ENCODE measurements at places on chromosomes 2 and 18. TPM values are rescaled to one million over a fixed set of nuclear protein-coding genes. Genes with fewer than 3 reads are reported as not detected.
A peak's percentile ranks its signal among the peaks of the same experiment; 100 is the strongest.

The CACNB4 gene
- polyA plus RNA-seq: 0.01 TPM

DNA sequence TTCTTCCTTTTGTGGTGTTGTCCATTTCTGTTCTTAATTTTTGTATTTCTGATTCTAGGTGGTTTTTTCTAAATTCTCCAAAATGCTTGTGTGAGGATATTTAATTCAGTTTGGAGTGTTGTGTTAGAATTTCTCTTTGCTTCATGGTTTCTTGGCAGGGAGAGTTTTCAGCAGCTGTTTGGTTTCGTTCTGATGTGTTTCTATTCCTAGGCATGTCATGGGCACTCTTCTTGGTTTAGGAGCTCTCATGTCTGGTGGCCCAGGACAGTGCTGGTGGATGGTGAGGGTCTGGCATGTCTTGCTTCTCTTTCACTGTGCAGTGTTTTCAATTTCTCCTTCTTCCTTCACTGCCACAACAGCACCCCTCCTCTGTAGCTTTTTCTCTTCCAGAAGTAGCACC lies 52.9 kb downstream of the OSBPL6 start:
- H3K36me3 ChIP-seq: no peaks in the 10 kb centered on the region
- no peak overlapping the region for H3K4me3 ChIP-seq

DNA sequence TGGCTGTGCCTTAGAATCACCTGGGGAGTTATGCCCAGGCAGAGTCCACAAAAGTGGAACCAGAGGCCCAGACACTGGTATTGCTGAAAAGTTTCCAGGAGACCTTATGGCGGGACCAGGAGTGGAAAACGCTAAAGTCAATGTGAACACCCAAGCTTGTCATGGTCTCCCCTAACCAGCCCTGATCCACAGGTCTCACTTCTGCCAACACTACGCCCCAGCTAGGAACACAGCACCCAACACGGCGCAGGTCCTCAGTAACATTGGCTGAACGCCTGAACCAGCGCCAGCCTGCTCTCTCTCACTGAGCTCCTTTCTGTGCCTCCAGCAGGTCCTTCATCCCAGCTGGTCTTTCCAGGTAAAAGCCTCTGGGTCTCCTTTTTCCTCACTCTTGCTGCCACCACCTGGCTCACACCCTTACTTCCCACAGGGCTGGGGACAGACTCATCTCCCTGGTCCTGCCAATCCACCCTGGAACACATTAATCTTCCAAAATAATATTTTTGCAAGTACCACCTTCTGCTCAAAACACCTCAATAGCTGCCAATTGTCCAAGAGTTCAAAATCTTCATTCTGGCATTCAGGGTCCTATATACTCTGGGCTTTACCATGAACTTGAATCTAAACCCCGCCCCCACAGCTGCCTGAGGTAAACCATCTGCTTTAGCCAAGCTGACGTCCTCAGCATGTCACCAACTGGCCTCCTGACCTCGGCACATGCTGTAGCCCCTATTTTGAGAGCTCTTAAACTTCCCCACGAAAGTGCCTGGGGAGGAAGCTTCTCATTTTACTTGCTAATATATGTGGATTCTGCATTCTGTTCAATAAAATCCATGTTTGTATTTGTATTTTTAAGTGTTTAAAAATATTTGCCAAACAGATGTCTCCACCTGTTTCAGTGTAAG lies 34.6 kb downstream of the ADCY3 start:
- peaks cover 15% of the 10 kb centered on the region for H3K36me3 ChIP-seq
- no peaks in the 10 kb centered on the region for H3K27me3 ChIP-seq
- H3K4me1 ChIP-seq: peaks cover 7% of the 10 kb centered on the region

The MARCO gene
- not detected for polyA plus RNA-seq

DNA sequence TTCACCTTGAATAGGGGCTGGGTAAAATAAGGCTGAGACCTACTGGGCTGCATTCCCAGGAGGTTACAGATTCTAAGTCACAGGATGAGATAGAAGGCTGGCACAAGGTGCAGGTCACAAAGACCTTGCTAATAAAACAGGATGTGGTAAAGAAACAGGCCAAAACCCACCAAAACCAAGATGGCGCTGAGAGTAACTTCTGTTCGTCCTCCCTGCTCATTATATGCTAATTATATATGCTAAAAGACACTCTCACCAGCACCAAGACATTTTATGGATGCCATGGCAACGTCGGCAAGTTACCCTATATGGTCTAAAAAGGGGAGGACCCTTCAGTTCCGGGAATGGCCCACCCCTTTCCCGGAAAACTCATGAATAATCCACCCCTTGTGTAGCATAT lies 711.5 kb upstream of the KLHL29 start:
- DNase-seq: no peak
- no peaks in the 10 kb centered on the region for H3K27me3 ChIP-seq
- H3K4me3 ChIP-seq: no peak overlapping the region
- H3K27ac ChIP-seq: no peak overlapping the region
- H3K36me3 ChIP-seq: no peaks in the 10 kb centered on the region

DNA sequence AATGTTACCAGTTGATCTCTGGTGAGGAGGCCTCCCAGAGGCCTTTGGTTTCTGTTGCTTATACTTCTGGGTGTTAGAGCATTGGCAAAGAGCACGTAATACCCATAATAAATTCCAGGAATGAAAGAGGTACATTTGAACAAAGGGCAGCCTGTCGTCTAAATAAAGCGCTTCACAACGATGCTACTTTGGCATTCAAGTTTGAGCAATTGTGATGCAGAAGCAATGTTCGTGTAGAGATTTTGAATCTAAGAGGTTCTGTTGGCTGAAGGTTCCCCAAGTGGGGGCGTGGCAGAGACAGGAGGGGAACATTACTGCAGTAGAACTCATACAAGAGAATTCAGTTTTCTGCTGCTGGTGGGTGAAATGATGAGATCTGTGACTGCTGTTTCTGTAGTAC lies 27.8 kb downstream of the ZNF532 start:
- H3K4me3 ChIP-seq: no peak overlapping the region
- H3K27me3 ChIP-seq: no peaks in the 10 kb centered on the region
- no peaks in the 10 kb centered on the region for H3K4me1 ChIP-seq
- H3K27ac ChIP-seq: no peak overlapping the region

DNA sequence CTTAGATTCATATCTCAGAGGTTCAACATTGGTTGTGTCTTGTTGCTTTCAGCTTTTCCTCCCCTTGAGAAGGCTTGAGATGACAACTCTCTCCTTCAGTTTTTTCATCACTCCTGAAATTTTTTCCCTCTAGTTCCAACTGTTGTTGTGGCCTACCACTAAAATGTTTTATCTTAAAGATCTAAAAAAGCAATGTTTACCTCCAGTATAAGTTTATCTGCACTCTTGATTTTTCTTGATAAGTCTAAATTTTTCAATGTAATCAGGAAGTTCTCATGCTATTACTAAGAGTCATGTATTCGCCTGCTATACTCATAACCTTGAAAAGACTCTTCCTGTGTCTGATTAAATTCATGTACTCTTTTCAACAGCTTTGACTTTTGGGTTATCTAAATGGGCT lies 366.3 kb upstream of the TFPI start:
- no peaks in the 10 kb centered on the region for H3K36me3 ChIP-seq
- no peaks in the 10 kb centered on the region for H3K4me1 ChIP-seq
- H3K4me3 ChIP-seq: no peak overlapping the region
- no peaks in the 10 kb centered on the region for H3K27me3 ChIP-seq

- no peak overlapping the region for H3K4me3 ChIP-seq
- no peak overlapping the region for H3K27ac ChIP-seq
- H3K4me1 ChIP-seq: no peaks in the 10 kb centered on the region
- no peaks in the 10 kb centered on the region for H3K36me3 ChIP-seq
- no peak for DNase-seq
Observed at GRCh38 chr18:58516514-58517285, 112.2 kb downstream of the ALPK2 start.

- no peaks in the 10 kb centered on the region for H3K4me1 ChIP-seq
- DNase-seq: no peak
Observed at GRCh38 chr18:56067969-56068671, 480.1 kb upstream of the TCF4 start.

GRCh38 chr2:64763126-64763525 lies 109.4 kb upstream of the SERTAD2 start:
- peaks cover 33% of the 10 kb centered on the region for H3K4me1 ChIP-seq
- peak; percentile 31 for DNase-seq
- no peaks in the 10 kb centered on the region for H3K27me3 ChIP-seq

- DNase-seq: no peak
- no peak overlapping the region for H3K4me3 ChIP-seq
- no peak overlapping the region for H3K27ac ChIP-seq
- H3K4me1 ChIP-seq: peaks cover 3% of the 10 kb centered on the region
- no peaks in the 10 kb centered on the region for H3K27me3 ChIP-seq
Observed at GRCh38 chr2:239461291-239462190, 60.7 kb upstream of the HDAC4 start.

The CPO gene
- polyA plus RNA-seq: not detected

The NOL4 gene
- polyA plus RNA-seq: not detected

Measured in K562 (cell line).